ENCODE measurements at places on chromosomes 12 and 14. TPM values are rescaled to one million over a fixed set of nuclear protein-coding genes. Genes with fewer than 3 reads are reported as not detected.

Gene SERPINA10
- total RNA-seq, result not detected

Gene HOXC13
- total RNA-seq, result 4.4 TPM

Gene LETMD1
- 32.1 TPM for total RNA-seq

Gene GLTP
- total RNA-seq, result 23.6 TPM

Gene FLRT2
- total RNA-seq, result 9.8 TPM

Gene ALKBH2
- total RNA-seq, result 19.5 TPM

Gene IQSEC3
- not detected for total RNA-seq

Gene MMP17
- 5.0 TPM for total RNA-seq

Gene FNTB
- 15.9 TPM for total RNA-seq

Gene ERP29
- total RNA-seq, result 124 TPM

Gene DCD
- not detected for total RNA-seq

Gene GALNT8
- 0.04 TPM for total RNA-seq

Gene FANCM
- 4.6 TPM for total RNA-seq

Gene VRTN
- not detected for total RNA-seq

Gene SLC24A4
- not detected for total RNA-seq

Gene TAS2R43
- total RNA-seq, result not detected

Gene SLCO1A2
- not detected for total RNA-seq

Gene USP30
- 10.2 TPM for total RNA-seq

Gene MIP
- not detected for total RNA-seq

Gene GPN3
- total RNA-seq, result 50.3 TPM

Gene KRT78
- total RNA-seq, result not detected

Gene RNF212B
- total RNA-seq, result not detected

Gene KLRC4
- total RNA-seq, result not detected

Gene STAC3
- not detected for total RNA-seq

Gene NELL2
- total RNA-seq, result 6.7 TPM

Gene MAP4K5
- 23.5 TPM for total RNA-seq

Gene TAS2R31
- not detected for total RNA-seq

Gene KRT2
- total RNA-seq, result 0.53 TPM

Gene KRT77
- not detected for total RNA-seq

Gene LALBA
- total RNA-seq, result not detected

Gene CPM
- 1.7 TPM for total RNA-seq

Gene CLEC9A
- total RNA-seq, result not detected

Gene IL31
- not detected for total RNA-seq

Gene HHIPL1
- total RNA-seq, result 0.14 TPM

Gene OR11H7
- total RNA-seq, result not detected

Gene RD3L
- not detected for total RNA-seq

Gene NOS1
- total RNA-seq, result not detected

Gene NGB
- not detected for total RNA-seq

Gene SPIC
- total RNA-seq, result not detected

Gene LPAR5
- total RNA-seq, result not detected

Gene CCDC196
- total RNA-seq, result not detected
